ENCODE measurements at places on chromosomes 16 and 17. TPM values are rescaled to one million over a fixed set of nuclear protein-coding genes. Genes with fewer than 3 reads are reported as not detected.

DNA sequence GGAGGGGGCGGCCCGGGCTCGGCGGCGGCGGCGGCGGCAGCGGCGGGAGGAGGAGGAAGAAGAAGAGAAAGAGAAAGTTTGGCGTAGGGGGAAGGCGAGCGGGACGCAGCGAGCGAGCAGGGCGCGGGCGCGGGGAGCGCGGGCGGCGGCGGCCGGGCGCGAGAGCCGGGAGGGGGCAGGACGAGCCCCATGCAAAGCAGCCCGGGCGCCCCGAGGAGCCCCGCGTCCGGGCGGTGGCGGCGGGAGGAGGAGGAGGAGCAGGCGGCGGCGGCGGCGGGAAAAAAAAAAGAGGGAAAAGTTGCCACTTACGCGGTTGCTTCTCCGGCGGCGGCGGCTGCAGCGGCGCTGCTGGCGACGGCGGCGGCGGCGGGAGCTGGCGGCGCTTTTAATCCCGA lies 10.3 kb upstream of the ZFHX3 start:
- DNase-seq = no peak

Gene PNMT
- not detected for total RNA-seq

- no peak for DNase-seq
These were observed 1.9 kb downstream of the PHF23 start for GRCh38 chr17:7237266-7237760.

DNA sequence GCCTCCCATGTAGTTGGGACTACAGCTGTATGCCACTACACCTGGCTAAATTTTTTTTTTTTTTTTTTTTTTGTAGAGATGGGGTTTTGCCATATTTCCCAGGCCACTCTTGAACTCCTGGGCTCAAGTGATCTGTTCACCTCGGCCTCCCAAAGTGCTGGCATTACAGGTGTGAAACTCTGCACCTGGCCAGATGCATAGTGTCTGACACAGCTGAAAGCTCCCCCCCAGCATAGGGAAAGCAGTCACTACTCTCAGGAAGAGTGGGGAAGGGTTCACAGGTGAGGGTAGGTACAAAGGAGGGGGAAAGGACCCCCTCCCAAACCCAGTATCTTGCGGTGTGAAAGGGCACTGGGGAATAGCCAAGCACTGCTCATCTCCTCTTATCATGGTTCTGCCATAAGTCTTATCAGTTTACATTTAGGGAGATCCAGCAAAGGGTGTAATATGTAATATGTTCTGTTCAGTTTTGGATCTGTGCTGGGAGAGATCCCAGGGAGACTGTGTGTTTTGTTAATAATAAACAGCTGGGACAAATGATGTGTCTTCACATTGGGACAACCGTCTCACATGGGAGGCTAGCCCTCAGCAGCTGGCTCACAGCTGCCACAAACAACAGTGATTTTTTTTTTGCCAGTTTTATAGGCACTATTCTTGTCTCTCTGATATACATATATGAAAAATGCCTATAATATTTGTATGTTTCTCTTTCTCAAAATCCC lies 6.8 kb upstream of the CAVIN1 start:
- DNase-seq = no peak

DNA sequence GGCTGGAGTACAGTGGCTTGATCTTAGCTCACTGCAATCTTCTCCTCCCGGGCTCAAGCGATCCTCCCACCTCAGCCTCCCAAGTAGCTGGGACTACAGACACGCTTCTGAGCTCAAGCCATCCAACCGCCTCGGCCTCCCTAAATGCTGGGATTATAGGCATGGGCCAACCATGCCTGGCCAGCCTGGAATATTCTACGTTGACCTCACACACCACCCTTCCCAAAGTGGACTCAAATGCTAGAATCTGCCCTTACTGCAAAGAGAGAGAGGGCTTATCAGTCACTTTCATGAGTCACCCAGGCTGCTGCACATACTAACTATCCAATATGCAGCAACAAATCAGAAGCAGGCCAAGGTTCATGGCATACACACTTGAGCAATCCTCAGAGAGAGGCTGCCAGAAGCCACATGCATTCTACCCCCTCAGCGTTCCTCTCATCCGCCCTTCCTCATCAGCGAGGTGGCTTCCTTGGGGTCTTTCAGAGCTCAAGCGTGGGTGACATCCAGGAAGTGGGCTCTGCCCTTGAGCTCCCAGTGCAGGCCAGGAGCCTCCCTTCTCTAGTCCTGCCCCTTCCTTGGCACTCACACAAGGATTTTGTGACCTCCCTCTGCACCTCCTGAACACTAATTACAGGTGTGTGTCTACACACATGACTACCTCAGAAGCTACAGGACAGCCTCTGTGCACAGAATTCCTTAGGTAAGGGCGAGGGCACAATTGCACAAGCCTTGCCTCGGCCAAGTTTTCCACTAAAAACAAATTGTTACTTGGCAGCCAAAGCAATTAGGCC lies 24.8 kb upstream of the SIAH1 start:
- no peak for DNase-seq

Gene FNDC8
- not detected for total RNA-seq

DNA sequence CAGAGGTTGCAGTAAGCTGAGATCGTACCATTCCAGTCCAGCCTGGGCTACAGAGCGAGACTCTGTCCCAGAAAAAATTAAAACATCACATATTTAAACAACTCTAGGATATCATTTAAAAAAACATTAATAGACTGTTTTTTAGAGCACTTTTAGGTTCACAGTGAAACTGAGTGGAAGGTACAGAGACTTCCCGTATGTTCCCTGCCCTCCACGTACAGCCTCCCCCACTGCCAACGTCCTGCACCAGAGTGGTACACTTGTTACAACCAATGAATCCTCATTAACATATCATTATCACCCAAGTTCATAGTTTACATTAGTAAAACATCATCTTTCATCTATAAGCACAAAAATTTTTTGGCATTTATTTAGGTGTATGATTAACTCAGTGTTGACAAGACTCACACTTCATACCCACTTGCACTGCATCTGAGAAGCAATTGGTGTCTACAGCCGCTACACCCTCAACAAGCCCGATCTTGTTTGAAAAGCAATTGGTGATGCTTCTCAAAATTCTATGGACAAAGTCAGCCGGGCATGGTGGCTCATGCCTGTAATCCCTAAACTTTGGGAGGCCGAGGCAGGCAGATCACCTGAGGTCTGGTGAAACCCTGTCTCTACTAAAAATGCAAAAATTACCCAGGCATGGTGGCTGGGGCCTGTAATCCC lies 39.9 kb upstream of the STH start:
- DNase-seq = no peak

Gene AOC2
- 1.1 TPM for total RNA-seq

Gene MEOX1
- 4.7 TPM for total RNA-seq

- DNase-seq = no peak
These were observed 9.6 kb upstream of the KATNB1 start for GRCh38 chr16:57725976-57726375.

Gene CD300C
- 3.9 TPM for total RNA-seq

GRCh38 chr17:44997733-44998520 lies 29.8 kb upstream of the C1QL1 start:
- no peak for DNase-seq

Gene IRF8
- total RNA-seq = 4.8 TPM

GRCh38 chr17:79340333-79341221 lies 266.0 kb downstream of the ENGASE start:
- DNase-seq = no peak

Gene PIRT
- total RNA-seq = not detected

- no peak for DNase-seq
These were observed 93.8 kb downstream of the TNFRSF13B start for GRCh38 chr17:16878084-16878483.

- DNase-seq = no peak
These were observed 21.5 kb upstream of the BRCA1 start for GRCh38 chr17:43146649-43147048.

GRCh38 chr17:17860766-17861107 lies 24.0 kb upstream of the SREBF1 start:
- DNase-seq = no peak
